Cerebellar nuclear complex (tissue), 1 donor: ENCODE measurements at places on chromosomes 4 and X.

DNA sequence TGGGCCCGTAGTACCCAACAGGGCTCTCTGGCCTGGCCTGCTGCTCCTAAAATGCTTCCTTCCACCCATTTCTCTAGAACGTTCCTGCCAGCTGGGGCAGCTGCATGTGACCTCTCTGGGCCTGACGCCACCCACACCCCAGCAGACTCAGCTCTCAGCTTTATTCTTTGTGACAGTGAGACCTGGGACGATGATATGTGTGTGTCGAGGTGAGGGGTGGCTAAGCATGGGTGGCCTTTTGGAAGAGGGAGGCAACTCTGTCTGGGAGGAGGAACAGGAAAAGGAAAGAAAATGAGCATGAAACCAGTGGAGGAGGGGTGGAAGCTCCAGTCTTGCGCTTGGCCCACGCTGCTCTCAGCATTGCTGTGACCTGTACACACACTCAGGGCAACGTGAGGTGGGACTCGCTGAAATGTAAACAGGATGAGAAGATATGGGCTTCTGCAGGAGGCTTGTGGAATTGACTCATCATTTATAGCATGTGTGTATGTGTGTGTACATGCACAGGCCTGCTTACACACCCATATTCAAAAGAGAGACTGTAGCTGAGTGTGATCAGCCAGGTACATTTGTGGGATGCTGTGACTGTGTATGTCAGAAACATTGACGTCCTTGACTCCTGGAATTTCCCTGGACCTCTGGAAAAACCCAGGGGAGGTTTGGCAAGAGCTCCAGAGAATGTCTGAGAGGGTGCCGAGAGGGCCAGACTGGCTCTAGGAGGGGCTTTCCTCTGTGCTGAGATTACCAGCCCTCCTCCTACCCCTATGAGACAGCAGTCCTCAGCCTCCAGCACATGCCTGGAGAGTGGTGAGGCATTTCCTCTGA is 137.9 kb downstream of the PJA1 start:
- DNase-seq: no peak

- DNase-seq: no peak
These were observed 40.2 kb downstream of the VSIG4 start for GRCh38 chrX:65999563-66000148.

DNA sequence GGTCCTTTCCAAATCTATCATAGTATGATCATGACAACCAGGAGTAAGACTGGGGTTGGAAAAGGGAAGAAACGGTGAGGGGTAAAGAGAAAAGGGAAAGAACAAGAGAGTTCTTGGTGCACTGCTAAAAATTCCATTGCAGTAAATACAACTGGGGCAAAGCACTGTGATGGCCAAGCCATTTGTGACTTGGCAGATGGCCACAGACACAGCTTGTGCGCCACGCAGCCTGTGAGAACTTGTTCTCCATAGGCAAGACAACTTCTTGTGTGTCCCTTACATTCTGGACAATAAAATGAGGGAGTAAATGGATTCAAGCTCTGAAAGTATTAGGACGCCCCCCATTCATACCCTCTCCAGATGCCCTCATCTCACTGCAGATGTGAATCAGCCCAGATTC is 10.9 kb downstream of the MFAP3L start:
- peak; percentile 20 for DNase-seq

DNA sequence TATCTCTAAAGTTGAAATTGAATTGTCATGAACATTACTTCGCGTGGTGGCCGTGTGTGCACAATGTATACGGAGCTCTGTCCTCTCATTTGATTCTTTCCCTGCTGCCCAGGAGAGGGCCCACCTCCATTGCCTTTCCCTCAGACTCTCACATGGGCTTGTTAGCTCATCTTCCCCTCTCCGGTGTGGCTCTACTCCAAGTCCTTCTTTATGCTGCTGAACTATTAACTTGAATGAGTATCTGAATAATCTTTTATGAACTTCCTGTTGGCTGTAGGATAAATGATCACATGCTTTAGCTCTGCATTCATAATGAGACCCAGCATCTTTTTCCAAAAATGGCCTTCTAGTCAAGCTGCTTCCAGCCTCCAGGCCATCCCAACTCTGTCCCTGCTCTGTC is 68.8 kb upstream of the CLNK start:
- DNase-seq: no peak

- no peak for DNase-seq
These were observed 85.6 kb downstream of the SLIT2 start for GRCh38 chr4:20337261-20337664.

DNA sequence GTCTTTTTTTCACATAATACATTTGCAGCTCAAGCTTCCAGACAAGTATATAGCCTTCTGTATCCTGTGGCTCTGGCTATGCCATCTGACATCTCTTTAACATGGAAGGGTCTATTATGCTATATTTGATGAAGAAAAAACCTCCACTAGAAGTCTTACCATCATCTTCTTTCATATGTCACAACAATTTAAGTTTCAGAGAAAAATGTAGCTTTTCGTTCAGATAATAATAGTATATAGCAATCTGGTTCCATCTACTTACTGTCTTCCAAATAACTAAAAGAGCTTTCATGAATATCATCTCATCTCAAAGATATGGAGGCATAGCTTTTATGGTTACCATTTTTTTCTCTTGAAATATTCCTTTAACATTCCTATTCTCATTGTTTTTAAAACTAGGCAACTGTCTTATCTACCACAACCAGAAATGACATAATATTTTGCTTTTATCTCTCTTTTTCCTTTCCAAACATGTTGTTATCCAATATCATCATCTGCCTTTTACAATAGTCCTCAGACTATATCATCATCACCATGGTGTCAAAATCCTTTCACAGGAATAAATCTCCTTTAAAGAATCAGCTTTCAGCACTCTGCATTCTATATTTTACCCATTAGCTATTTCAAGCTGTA is 1005.1 kb downstream of the PDHA2 start:
- no peak for DNase-seq

DNA sequence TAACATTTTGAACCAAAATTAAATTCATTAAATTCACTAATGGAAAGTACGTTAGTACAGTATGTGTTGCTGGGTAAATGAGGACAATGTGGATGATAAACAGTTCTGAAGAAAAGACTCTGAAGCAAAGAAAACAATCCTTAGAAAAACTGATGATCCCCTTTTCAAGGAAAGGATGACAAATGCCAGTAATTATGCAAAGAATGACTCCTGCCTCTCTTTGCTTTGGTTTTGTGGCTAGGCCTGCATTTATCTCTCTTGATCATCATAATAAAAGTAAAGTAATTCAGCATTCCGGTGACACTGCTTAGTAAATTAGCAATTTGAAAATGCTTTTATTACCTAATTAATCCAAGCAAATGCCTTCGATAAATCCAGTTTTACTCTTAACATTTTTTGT is 652.2 kb upstream of the DIPK2B start:
- no peak for DNase-seq

DNA sequence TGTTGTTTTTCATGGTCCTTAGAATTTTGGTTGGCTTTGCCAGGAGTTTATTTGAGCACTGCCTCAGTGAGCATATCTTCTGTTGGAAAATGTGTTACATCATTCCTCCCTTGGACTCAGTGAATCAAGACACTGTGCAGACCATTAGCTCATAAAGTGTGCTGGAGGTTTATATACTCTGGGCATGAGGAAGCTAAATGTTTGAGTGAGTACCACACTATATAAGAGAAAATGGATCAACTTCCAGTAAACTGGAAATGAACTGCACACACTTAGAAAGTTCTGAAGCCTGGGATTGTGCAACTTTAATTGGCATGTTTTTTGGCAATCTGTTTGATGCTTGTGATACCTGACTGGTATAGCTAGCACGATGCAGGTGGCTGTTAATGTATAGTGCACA is 75.9 kb downstream of the LIMCH1 start:
- DNase-seq: no peak

DNA sequence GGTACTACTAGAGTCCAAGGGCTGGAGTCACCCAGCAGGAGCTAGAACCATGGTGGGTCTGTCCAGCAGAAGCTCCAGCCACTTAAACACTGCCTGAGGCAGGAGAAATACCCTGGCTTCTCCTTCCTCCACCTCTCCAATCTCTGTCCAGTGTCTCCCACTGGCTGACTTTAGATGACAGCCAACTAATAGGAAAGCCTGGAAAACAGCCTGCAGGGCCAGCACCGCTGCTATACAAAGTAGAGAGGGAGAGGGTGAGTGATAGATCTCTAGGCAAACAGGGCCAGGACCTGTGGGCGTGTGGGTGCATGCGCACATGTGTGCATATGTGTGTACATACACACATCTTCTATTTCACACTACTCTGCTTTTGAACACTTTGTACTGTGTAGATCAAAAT is 56.5 kb upstream of the ATP8A1 start:
- no peak for DNase-seq

GRCh38 chrX:140389331-140389730 is 115.5 kb downstream of the SOX3 start:
- DNase-seq: no peak

GRCh38 chrX:69107231-69107739 is 58.0 kb downstream of the PJA1 start:
- no peak for DNase-seq

- DNase-seq: no peak
These were observed 275.8 kb upstream of the CLNK start for GRCh38 chr4:10960389-10960788.

- no peak for DNase-seq
These were observed 112.5 kb downstream of the MAB21L2 start for GRCh38 chr4:150694438-150694837.

GRCh38 chr4:113828702-113829101 is 67.2 kb upstream of the CAMK2D start:
- DNase-seq: no peak

DNA sequence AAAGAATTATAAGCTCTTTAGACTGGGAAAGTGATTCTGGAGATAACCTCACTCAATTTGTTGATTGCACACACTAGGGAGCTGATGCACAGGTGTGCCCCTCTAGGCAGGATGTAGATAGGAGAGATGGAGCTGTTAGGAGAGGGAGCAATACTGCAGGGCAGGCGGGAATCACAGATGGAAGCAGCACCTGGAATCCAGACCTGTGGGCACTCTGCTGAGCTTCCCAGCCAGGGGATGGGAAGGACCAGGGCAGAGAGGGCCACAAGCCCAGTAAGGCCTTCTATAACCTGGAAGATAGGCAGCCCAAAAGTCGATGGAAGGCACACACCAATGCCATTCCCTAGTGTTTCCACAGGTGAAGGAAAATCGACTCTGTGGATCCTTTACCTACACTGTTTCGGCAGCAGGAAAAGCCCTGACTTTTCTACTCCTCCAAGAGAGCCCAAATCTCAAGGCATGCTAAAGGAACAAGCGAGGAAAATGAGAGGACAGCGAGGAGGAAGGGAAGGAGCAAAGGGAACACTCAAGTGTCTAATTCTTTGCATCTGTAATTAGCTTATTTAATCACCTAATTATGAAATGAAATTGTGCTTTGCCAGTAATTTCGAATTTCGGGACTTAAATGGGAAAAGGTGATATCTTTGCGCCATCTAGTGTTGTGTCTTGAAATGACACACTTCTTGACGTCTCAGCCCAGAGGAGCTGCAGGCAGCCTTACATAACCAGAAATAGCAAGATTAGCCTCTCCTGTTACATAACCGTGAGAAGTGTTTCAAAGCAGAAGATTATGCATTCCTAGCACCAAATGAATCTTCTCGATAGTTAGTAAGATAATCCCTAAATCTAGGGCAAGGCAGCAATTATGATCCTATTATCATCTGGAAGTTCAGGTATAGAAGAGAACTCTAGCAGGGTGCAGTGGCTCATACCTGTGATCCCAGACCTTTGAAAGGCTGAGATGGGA is 31.0 kb upstream of the TLR3 start:
- DNase-seq: peak; percentile 71

DNA sequence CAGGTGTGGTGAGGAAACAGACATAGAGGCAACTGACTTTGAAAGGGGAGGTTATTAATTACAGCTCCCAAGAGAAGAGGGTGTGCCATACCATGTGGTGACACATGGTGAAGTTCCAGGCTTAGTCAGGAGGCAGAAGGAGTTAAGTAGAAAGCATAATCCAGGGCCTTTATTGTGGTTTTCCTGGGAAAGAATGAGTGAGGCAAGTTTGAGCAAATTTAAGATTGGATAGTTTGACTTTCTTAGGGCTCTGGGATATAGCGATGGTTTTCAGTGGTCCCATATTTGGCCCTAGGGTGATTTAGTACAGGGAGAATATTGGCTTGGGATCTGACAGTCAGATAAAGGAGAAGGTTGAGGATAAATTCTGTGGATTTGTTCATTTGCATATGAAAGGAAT is 495.9 kb upstream of the FSTL5 start:
- DNase-seq: no peak

DNA sequence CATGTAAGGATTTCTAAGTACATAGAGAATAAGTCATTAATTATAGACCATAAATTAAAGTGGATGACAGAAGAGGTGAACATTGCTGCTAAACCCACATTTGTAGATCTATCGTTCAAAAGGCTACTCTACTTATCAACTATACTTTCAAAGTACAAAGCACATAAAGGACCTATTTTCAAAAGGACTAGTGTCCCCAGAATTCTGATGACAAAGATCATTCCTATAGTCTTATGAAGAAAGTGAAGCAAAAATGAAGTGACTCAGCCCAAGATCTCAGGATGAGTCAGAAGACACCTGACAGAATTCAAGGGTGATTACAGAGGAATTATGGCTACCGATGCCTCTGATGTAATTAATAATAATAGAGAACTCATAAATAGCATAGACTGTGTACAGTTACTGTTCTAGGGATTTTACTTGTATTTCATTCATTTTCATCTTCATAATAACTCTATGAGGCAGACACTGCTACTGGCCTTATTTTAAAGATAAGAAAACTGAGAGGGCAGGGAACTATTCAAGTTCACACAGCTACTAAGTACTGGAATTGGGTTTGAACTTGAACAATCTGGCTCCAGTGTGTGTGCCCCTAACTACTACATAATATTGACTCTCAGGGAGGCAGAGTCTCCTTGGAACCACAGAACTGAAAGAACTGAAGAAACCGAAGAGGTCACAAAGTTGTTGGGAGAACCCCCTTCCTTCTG is 17.1 kb downstream of the USP46 start:
- no peak for DNase-seq

- DNase-seq: no peak
These were observed 78.2 kb upstream of the PRSS48 start for GRCh38 chr4:151198748-151199147.

DNA sequence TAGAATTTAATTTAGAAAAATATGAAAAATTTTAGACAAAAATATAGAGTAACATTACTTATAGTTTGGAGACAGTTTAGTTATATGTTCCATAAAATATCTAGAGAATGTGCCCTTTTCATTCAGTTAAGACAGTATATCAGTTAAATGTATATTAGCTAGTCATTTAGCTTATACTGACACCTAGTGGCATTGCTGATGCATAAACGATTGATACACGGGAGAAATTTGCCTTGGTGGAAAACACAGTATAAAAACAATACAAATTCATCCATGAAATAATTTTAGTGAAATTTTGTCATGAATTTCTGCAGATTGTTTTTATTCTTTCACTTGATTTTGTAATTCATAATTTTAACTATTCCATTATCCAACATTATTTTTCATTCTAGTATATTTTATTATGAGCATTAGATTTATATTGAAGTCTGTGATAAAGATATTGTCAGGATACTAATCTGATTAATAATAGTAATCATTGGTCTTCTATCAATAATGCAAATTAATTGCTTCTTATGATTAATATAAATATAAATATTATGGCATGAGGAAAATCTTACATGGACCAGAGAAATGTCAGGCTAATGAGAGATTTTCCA is 219.0 kb downstream of the TLL1 start:
- DNase-seq: peak; percentile 38

GRCh38 chr4:125547836-125548235 is 233.1 kb downstream of the FAT4 start:
- DNase-seq: no peak
